ENCODE measurements at places on chromosomes 5 and 9. TPM values are rescaled to one million over a fixed set of nuclear protein-coding genes. Genes with fewer than 3 reads are reported as not detected.

MCC gene
- polyA plus RNA-seq = 17.8 TPM

PCDHB16 gene
- polyA plus RNA-seq = 3.9 TPM

SH2D3C gene
- 28.2 TPM for polyA plus RNA-seq

DNA sequence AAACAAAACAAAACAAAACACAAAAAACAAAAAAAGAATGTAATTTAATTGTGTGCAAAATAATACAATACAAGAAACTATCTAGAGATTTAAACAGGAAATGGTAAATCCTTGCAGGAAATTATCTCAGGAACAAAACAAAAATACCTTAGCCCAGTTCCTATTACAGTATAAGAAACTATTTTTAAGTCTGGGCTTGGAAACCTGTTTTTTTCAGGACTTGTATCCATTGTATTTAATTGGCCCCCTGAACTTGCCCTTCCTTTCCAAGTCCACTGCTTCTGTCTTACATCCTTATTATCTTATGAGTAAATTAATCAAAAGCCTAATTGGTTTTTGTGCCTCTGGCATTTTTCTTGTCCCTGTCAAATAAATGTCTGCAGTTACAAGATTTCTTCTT lies 48.5 kb downstream of the ST8SIA4 start:
- DNase-seq = no peak

- DNase-seq = no peak
Measured at GRCh38 chr9:135522137-135522877, 1.1 kb downstream of the LCN1 start.
